Tibial nerve (tissue), 4 donors: ENCODE measurements at places on chromosomes 6 and 20. TPM values are rescaled to one million over a fixed set of nuclear protein-coding genes. Genes with fewer than 3 reads are reported as not detected.
A peak's percentile ranks its signal among the peaks of the same experiment; 100 is the strongest.

- DNase-seq: no peak
These were observed 70.4 kb downstream of the SLC2A10 start for GRCh38 chr20:46779831-46780230.

GRCh38 chr6:46990031-46990644, 52.0 kb downstream of the ADGRF1 start:
- no peak for DNase-seq

DNA sequence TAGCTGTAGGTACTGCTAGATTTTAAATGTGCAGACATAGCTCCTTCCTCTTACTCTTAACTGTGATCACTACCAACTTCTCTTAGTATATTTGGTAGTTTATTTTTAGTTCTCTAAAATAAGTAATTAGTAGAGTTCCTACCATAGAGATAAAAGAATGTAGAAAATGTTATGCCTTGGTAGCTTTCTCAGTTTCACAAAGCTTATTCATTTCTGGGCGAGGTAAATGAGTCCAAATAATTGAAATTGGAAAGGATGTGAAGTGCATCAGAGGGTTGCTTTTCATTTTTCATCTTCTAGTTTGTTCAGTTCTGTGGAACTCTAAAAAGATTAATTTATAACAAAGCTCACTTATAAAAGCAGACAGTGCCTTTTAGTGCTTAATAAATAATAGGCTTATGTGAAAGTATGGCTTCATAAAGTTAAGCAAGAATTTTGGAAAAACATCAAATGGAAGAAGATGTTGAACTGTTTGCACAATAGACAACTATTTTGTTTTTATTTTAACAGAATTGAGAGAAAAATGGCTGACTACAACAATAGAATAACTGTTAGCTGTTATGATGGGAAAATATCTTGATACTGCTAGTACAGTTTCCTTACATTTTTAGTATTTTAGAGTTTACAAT, 303.7 kb downstream of the UTRN start:
- DNase-seq: no peak

Gene LY6G6D
- not detected for total RNA-seq

Gene GRM1
- 0.63 TPM for total RNA-seq

DNA sequence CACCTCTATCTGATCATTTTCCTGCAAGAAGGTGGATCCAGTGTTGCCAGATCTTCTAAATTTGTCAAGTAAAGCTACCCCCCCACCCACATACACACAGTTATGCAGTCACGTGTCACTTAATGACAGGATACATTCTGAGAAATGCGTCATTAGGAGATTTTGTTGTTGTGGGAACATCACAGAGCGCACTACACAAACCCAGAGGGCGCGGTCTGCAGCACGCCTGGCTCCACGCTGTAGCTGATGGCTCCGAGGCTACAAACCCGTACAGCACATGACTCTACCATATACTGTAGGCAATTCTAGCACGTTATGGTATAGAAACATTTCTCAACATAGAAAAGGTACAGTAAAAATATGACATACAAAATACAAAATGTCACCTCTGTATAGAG, 126.9 kb downstream of the SYCP2 start:
- DNase-seq: peak; percentile 1

DNA sequence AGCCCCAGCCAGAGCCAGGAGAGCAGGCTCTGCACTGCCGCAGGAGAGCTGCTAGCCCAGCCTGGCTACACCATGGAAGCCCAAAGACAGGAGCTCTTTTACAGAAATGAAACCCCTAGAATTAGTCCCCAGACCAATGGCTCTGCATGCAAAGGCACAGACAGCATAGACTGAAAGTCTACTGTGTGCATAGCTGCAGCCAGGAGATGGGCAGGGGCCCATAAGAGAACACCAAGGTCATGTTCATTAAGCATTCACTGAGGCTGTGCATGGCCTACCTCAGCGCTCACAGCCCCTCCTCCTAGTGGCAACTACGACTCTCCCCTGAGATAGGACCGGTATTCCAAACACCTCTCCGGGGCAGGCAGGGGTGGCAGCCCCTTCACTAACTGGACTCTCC, 34.9 kb downstream of the SNX5 start:
- no peak for DNase-seq

GRCh38 chr6:170295510-170296422, 4.9 kb upstream of the DLL1 start:
- no peak for DNase-seq

DNA sequence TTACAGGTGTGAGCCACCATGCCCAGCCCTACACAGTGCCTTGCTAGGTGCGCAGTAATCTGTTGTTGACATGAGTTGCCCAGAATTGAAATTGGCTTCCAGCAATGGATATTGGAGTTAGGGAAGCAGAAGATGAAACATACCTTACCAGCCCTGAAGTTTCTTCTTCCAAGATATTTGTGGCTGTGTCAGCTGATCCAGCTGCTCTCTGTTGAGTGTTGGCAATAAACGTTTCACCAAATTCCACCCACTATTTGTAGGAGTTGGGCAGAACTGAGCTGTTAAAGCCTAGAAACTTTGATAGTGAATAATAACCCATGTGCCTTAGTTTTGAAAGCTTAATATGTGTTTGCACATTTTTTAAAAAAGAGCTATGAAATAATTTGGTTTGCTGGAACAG, 218.2 kb upstream of the SNX9 start:
- no peak for DNase-seq

DNA sequence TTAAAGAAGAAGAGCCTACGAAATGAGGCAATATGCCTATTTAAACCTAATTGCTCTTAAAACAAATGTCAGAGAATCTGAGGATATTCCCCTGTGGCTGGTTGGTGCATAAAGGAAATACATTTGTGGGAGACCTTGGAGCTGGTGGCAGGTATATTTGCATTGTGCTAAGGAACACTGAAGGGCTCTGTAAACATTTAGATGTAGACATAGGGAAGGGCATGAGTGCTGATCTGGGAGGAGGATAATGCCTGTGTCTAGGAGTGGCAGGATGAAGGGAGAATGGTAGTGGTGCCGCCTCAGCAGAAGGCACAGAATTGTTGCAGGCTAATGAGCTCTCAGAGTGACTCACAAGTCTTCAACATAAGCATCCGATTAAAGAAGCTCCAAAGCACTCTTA, 85.8 kb downstream of the CD164 start:
- DNase-seq: no peak

- DNase-seq: no peak
These were observed 80.2 kb downstream of the AFDN start for GRCh38 chr6:167906899-167907298.

DNA sequence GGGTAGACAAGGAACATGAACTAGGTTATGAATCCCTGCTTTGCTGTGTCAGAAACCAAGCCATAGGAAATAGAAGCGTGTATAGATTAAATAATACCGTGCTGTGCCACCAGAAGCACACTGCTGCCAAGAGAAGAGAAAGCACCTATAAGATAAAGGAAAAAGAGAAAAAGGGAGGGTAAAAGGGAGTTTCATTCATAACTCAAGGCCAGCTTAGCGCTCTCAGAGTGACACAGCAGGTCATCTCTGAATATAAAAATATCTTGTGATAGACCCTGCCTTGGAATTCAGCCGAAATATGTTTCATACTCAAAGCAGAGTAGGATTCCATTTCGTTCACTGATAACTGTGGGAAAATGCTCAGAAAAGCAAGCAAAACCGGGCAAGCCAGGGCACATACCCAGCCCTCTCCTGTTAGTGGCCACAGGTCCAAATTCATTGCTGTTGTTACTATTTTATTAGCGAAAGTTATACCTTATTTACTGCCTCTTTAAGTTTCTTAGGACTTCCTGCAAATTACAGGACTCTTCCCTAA, 8.7 kb downstream of the JAG1 start:
- no peak for DNase-seq

Gene PLCG1
- total RNA-seq: 127 TPM

Gene GRIK2
- 5.4 TPM for total RNA-seq

Gene VSX1
- total RNA-seq: not detected

- no peak for DNase-seq
These were observed 301.2 kb upstream of the HSF2 start for GRCh38 chr6:122098201-122098678.

GRCh38 chr20:31547017-31547675, 32.9 kb downstream of the HM13 start:
- peak; percentile 74 for DNase-seq

GRCh38 chr6:40965046-40965445, 74.0 kb downstream of the UNC5CL start:
- DNase-seq: no peak

DNA sequence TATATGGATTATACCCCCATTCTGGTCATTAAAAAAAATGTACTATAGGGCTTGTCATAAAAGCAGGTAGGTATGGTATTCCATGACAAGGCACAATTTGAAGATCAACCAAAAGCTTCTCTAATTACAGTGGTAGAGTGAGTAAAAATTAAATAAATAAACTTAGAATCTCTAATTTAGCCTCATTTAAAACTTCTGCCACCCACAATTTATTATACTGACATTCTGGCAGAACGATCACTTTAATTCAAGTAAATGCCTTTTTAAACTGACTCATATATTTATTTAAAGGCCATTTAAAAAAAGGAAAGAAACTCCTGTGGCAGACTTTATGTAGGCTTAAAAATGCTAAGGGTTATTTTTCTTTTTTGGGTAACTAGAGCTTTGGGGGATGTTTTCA, 68.3 kb upstream of the PHACTR2 start:
- no peak for DNase-seq

GRCh38 chr6:15507746-15508145, 155.1 kb downstream of the DTNBP1 start:
- DNase-seq: no peak

- no peak for DNase-seq
These were observed 17.9 kb upstream of the ZBTB2 start for GRCh38 chr6:151409260-151409659.

Gene KHDC1
- 0.90 TPM for total RNA-seq

DNA sequence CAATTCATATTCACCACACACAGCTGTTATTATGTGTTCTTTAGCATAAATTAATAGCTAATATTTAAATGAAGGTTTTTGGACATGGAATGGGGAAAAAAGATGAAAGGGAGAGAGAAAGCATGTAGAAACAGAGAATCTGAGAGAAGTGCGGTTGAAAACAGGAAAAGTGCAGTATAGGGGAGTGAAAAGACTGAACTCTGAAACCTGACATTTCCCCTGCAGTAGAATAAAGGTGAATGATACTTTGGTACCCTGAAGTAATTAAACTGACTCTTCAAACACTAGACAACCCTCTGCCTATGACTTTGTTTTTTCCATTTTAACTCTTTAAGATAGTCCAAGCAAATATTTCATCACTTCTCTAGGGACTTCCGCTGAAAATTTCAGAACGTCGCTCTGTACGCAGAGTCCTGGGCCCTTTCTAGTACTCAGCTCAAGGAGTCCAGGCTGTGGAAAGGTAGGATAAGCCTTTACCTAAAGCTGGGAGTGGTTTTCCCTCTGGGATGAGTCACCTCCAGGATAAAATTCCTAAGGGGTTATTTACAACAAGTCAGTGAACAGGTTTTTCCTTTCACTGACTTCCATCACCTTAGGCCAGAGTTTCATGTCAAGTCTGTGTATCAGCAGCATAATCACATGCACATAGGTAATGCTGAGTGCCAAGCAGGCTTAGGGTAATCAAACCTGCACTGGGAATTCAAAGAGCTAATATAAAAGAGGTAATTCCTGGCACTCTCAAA, 614.5 kb downstream of the PKHD1 start:
- DNase-seq: no peak

DNA sequence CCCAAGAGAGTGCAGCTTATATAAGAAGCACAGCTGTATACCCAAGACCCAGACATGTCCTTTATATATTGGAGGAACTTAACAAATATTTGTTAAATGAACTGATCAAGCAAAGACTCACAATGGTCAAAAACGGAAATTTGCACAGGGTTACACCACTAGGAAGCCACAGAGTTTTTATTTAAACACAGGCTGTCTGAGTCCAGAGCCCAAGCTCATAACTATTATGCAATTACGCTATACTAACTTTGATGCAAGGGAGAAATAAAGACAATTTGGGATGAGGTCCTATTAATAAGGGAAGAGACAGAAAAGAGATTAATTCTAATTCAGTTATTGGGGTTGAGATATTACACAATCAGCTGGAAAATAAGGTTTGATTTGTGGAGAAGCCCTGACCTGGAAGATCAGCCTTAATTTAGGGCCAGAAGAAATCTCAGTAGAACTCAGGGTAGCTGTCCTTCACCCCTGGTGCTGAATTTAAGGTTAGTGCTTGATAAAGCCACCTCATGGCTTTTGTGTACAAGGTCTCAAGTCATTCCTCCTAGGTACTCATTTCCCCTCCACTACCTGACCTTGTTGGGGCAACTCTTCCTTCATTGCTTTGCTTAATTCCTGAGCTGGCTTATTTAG, 10.5 kb upstream of the ZNF334 start:
- no peak for DNase-seq

GRCh38 chr6:31713991-31714684, 1.0 kb upstream of the LY6G6D start:
- DNase-seq: no peak
